Germinal center (tissue), 1 donor: ENCODE measurements at places on chromosomes 6 and 20.

GRCh38 chr6:166203003-166203640 lies 35.5 kb upstream of the TBXT start:
- peak; percentile 16 for DNase-seq

DNA sequence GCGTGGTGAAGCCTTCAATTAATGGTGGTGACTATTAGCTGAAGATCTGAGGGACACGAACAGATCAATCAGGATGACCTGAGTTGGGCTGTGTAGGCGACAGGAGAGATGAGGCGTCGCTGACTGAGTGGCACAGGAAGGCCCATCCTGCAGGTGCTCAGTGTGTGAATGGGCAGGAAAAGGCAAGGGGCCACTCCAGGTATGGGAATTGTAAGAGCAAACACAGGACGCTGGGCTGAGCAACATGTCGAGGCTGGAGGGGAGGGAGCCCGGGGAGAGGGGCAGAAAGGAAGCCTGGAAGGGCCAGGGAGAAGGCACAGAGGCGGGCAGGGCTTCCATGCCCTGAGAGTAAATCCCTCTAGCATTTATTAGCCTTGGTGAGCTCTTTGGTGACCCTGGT lies 151.0 kb downstream of the VEGFA start:
- no peak for DNase-seq

GRCh38 chr20:63950701-63951397 lies 5.4 kb downstream of the UCKL1 start:
- no peak for DNase-seq

DNA sequence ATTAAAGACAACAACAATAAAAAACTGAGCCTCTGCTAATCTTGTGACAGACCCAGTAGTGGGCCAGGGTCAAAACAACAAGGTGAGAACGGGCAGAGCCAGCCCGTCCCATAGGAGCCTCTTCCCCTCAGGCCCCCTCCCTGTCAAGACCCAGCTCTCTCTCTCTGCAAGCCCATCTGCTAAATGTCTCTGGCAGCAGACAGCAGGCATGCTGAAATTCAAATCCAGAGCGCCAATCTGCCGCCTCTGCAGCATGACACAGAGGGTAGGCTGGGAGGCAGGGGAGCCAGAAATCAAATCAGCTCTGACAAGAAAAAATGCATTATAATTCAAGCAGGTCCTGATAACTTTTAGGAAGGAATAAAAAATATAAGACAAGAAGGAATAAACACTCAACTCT lies 26.3 kb downstream of the METTL24 start:
- DNase-seq, result no peak

GRCh38 chr6:150076196-150076893 lies 7.4 kb upstream of the ULBP3 start:
- DNase-seq, result no peak

- DNase-seq, result peak; percentile 41
Measured at GRCh38 chr6:28225056-28225834, at the start of gene ZSCAN9. Gene ZSCAN9, plus strand, starts transcription at chr6:28225275. Its CDS starts 1,810 bp downstream, at chr6:28227085.

- no peak for DNase-seq
Measured at GRCh38 chr20:2399390-2399789, 18.7 kb downstream of the TGM6 start.

- no peak for DNase-seq
Measured at GRCh38 chr6:101478891-101479290, 85.4 kb downstream of the GRIK2 start.

DNA sequence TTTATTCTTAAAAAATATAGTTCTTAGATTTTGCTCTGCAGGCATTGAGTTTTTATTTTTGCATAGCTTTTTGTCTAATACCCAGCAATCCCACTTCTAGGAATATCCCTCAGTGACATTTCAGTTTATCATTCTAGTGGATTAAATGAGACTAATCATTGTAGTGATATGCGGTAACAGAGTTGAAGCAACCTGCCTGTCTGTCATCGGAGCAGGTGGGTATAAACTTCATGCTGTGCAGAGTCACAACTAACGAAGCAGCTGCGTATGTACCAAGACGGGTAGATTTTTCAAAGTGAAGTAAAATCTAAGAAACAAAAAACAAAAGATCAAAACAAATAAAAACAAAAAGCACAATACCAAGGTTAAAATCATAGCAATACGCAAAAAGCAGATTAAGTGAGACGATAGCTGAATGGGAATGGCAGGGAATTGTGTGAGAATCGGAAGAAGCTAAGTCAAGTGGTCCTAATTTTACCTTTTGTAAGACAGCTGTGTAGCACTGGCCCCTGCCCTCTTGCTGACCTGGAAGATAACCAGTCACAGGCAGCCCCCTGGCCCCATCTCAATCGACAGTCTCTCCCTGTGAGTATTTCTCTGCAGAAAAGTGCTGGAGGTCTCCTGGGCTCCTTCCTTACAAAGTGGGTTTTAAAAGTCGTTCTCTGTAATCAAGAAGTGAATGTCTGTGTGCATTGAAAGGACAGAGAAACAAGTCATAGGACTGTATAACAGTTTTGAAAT lies 169.2 kb downstream of the OR2B2 start:
- DNase-seq, result no peak

GRCh38 chr20:32139947-32140346 lies 30.4 kb downstream of the TM9SF4 start:
- DNase-seq, result no peak

DNA sequence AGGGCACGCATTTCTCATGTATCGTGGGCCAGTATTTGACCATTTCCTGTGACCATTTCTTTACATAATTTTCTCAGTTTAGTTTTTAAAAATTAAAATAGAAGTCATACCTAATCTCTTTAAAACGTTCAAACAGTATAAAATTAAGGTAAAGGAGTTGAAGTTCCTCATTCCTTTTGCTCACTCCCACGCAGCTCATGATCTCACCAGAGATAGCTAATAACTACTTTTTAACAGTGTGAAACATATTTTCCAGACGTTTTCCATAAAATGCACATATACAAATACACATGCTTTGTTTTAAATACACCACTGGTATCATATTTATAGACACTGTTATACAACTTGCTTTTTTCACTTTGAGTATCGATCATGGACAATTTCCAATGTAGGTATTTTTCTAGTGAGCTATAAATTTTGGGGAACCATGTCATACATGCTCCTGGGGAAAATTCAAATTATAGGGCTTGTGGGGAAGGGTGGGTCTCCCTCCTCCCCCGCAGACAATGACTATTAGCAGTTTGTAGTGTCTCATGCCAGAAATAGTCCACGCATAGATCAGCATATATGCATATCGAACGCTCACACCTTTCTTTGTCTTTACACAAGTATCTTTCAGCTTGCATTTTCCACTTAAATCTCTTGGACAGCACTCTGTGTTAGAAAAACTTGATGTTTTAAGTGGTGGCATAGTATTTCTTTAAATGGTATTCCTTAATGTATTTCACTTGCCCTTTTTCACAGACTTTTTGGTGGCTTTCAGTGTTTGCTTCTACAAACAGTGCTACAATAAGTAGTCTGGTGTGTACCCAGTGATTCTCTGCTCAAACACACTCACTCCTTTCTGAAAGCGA lies 145.5 kb upstream of the ZNF217 start:
- no peak for DNase-seq

DNA sequence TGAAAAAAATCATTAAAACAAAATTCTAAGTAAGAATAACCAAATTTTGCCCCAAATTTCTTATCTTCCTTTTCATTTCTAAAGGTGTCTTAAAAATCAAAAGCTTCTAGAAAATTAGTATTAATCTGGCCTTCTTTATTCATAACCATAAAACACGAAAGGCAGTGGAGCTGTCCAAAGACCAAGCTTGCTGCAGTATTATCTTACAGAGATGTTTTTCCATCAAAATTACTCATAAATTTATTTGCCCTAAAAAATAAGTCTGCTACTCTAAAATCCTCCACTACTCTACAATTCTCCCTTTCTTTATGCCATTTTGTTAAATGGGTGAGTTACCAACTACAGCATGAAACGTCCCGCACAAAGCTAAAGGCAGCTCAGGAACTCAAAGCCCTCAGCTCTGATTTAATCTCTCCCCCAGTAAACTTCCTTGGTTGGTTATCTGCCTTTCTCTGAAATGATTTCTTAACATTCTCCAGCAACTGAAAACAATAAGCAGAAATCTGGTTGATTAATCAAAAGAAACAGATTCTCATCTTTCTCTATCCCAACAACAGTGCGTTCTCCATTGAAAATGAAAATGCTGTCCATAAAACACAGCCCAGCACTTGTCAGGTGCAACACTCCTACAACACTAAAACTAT lies 2.1 kb downstream of the USP49 start:
- no peak for DNase-seq

DNA sequence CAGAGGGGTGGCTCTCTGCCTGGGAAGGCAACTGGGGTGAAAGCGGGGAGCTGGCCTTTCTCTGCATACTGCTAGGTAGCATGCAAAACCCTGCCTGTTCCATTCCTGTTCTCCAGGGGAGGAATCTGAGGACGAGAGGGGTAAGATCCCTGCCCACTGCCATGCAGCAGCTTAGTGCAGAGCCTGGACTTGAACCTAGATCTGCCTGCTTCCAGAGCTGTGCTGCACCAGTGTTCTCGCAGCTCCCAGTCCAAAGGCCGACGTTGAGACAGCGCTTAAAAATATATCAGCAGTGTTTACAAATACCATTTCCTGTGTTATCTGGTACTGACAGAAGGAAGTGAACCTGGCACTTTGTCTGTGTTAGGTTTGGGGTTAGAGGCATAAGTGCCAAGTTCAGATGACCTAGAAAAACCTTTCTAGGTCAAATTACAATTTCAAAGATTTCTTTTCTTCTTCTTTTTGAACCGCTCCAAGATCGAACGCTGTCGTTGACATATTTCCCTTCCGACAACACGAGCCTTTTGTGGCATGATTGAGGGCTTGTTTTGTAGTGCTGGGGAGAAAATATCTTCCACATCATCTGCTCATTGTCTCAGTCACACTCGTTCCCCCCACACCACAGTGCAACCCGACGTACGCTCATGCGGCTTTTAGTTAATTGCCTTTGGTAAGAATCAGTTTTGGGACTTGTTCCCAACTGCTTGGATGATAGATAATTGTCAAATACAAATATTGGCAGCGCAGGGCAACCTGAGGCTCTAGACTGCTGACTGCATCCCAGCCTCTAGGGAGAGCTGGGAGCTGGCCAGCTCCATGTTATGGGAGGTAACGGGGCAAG lies 44.6 kb downstream of the TOX2 start:
- DNase-seq, result no peak

GRCh38 chr6:113457198-113457597 lies 399.9 kb upstream of the MARCKS start:
- no peak for DNase-seq

GRCh38 chr6:31202259-31203166 lies 32.0 kb upstream of the POU5F1 start:
- DNase-seq, result no peak

- no peak for DNase-seq
Measured at GRCh38 chr6:111667931-111668330, 62.3 kb upstream of the TRAF3IP2 start.

DNA sequence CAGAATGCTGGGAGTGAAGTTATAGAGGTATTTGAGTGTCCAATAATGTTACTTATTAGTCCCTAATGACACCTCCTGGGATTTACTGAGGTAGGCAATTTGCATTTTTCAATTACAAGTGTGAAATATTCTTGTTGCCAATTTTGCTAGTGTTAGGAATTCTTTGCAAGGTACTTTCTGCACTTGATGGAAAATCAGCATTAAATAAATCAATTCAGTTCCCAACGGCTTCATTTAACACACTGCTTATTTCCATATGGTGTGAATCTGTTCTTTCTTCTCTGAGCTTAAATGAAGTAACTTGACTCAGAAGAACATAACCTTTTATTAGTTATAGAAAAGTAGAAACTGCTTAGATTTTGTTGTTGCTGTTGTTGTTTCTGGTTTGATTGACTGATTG lies 21.2 kb downstream of the CCN2 start:
- no peak for DNase-seq

- no peak for DNase-seq
Measured at GRCh38 chr6:60668428-60668827, 1617.6 kb downstream of the KHDRBS2 start.

- no peak for DNase-seq
Measured at GRCh38 chr6:151063352-151063751, 176.4 kb upstream of the AKAP12 start.

- DNase-seq, result no peak
Measured at GRCh38 chr20:35368666-35369423, 42.9 kb downstream of the UQCC1 start.

GRCh38 chr6:35068206-35068605 lies 72.9 kb downstream of the TCP11 start:
- no peak for DNase-seq

GRCh38 chr6:165119231-165120020 lies 190.0 kb downstream of the C6orf118 start:
- no peak for DNase-seq

GRCh38 chr6:28758046-28758817 lies 165.6 kb downstream of the TRIM27 start:
- DNase-seq, result no peak

- DNase-seq, result peak; percentile 76
Measured at GRCh38 chr6:3742426-3743344, 8.8 kb downstream of the PXDC1 start.

DNA sequence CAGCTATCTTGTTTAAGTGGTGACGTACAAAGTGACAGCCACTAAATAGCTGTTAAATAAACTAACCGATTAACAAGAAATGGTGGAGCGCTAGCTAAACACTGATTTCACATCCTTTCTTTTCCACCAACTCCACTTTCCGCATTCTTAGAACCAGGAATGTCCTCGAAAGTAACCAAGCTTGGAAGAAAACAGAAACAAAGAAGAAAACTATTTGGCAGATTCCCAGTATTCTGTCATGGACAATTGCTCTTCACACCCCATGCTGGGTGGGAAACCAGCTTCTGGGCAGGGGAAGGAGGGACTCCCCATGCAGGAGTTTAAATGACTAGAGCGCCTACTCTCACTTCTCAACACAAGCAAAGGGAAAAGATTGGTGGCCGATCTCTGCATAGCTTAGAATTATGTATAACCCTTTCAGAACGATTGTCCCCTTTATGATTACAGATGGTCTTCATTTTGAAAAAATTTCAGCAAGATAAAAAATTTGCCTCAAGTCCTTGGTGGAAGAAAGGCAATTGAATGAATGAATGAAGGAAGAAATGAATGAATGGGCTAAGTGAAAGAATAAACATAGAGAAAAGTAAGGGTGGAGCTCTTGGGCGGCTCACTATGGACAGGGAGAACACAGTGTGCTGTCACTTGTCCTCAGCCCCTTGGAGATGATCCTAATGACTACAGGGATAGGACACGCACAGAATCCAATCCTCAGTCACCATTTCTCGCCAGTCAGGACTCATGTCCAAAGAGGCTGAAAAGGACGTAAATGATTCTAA lies 148.7 kb upstream of the NEDD9 start:
- DNase-seq, result no peak

GRCh38 chr6:7016226-7016625 lies 91.5 kb upstream of the RREB1 start:
- DNase-seq, result no peak

- no peak for DNase-seq
Measured at GRCh38 chr20:12394786-12395185, 477.1 kb downstream of the BTBD3 start.

- DNase-seq, result no peak
Measured at GRCh38 chr6:115271434-115271833, 789.3 kb downstream of the FRK start.

- peak; percentile 55 for DNase-seq
Measured at GRCh38 chr20:18276821-18277220, 11.5 kb upstream of the ZNF133 start.

GRCh38 chr6:160950507-160950906 lies 41.1 kb upstream of the MAP3K4 start:
- no peak for DNase-seq
